Mesothelial cell of epicardium (in vitro differentiated cells): ENCODE measurements at places on chromosomes 5 and 9. TPM values are rescaled to one million over a fixed set of nuclear protein-coding genes. Genes with fewer than 3 reads are reported as not detected.

Gene GAPT
- 1.3 to 2.0 TPM (median 1.6 TPM) in 3 replicates for total RNA-seq

Gene ANKRD20A1
- total RNA-seq = 2.6 to 6.8 TPM (median 6.5 TPM) in 3 replicates

Gene FOXD4L5
- 0.16 to 0.29 TPM (median 0.22 TPM) in 3 replicates for total RNA-seq

Gene SLC25A48
- 0.93 to 1.5 TPM (median 1.2 TPM) in 3 replicates for total RNA-seq

Gene GARIN3
- total RNA-seq = not detected in 3 replicates

Gene LHX3
- total RNA-seq = not detected in 3 replicates

Gene FOXD4
- 0.35 to 0.67 TPM (median 0.38 TPM) in 3 replicates for total RNA-seq

Gene HRCT1
- 0.72 to 1.2 TPM (median 1.0 TPM) in 3 replicates for total RNA-seq

Gene C1QTNF2
- total RNA-seq = 1.3 to 1.8 TPM (median 1.4 TPM) in 3 replicates

Gene THBS4
- 15.6 to 17.3 TPM (median 17.1 TPM) in 3 replicates for total RNA-seq

Gene RELL2
- 3.9 to 4.6 TPM (median 4.6 TPM) in 3 replicates for total RNA-seq

GRCh38 chr5:69156456-69156855 lies 10.5 kb upstream of the CCNB1 start:
- DNase-seq = no peak

- DNase-seq = no peak
Observed at GRCh38 chr5:130279386-130279785, 375.1 kb downstream of the CHSY3 start.

DNA sequence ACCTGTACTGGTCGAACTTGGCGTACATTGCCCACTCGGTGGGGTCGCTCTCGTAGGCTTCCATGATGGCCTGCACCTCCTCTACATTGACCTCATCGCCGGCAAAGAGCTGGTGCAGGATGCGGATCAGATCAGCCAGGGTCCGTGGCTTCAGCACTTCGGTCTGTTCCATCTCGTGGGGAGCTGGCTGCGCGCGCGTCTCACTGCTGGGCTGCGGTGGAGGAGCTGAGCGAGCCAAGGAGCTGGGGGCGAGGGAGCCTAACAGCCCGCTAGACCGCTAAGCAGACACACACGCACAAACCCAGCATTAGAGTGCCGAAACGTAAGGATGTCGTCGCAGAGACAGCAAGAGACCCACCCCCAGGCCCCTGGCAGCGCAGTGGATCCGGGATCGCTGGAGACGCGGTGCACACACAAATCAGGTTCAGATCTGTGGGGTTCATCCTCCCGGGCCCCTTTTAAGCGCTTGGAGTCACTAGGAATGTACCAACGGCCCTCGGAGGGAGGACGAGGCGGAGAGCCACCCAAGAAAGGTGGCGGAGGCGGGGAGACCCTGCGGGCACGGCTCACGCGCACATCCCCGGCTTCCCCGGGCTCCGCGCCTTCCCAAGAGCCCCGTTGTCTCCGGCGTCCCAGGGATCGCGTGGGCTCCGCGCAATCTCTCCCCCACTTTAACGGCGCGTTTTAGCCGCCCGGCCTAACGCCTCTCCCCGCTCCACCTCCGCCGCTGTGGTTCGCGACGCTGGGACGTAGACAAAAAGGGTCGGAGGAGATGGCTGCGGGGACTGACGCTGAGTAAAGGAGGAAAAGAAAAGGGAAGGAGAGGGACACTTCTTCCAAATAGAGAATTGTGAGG lies at the start of gene CDO1:
Gene CDO1 (minus strand): TSS at position 434 of the 856 bp plus-strand sequence. CDS start 262 bp downstream, at position 172.
- peak; percentile 72 for DNase-seq

DNA sequence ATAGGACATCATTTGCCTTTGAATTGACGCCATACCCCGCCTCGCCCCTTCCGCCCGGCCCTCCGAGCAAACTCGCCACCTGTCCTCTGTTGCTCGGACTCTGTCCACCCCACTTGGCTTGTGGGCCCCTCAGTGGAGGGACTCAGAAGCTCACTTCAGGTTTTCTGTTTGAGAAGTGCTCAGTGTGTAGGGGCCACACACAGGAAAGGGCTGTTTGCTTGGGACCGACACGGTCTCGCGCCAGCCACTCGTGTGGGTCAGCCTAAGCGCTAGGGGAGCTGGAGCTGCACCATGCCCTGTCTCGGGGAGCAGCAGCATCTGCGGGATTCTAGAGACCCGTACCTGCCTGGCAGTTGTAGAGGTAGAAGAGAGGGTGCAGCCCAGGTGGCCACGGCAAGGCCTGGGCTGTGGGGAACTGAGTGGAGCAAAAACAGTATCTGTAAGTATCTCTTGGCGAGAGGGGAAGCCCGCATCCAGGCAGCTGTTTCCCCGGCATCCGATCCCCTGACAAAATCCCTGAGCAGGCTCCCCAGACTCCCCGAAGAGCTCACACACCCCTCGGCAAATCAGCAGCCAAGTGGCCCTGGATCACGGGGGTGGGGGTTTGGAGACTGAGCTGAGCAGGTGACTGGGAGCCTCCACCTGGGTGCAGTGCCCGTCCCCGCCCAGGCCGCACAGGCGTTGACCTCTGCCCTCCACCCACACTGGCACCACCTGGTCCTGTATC lies 52.2 kb downstream of the COL5A1 start:
- DNase-seq = no peak

DNA sequence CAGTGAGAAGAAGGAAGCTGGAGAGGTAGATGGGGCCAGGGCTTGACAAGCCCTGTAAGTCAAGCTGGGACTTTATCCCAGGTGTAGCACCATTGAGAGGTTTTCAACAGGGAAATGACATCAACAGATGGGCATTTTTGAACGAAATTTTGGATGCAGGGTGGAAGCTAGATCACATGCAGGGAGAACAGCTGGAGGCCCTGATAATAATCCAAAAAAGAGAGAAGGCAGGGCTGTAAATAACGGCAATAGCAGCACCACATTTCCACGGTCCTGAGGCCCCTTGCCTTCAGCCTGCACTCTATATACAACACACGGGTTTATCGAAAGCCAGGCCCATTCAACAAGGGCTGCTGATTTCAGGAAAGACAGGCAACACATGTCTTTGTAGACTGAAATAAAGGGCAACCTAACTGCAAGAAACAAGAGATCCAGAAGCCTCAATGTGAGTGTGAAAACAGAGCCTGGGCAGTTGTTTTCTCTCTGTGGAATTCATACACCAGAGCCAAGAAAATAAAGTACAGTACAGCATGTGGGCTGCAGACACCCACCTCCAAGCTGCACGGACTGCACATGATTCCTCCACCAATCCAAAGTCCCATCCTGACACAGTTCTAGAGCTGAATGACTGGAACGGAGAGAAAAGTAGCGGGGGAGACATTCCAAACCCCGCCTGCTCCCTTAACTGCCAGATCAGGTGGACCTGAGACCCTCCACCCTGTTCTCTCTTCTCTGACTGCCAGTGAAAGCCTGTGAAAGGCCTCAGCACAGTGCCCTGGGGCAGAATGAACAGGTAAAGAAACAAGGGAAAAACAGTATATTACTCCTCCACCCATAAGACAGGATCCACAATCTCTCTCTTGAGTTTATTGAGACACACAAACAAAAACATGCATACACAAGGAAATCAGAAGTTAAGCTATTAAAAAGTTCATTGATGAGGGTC lies 36.3 kb downstream of the KLHL3 start:
- no peak for DNase-seq

DNA sequence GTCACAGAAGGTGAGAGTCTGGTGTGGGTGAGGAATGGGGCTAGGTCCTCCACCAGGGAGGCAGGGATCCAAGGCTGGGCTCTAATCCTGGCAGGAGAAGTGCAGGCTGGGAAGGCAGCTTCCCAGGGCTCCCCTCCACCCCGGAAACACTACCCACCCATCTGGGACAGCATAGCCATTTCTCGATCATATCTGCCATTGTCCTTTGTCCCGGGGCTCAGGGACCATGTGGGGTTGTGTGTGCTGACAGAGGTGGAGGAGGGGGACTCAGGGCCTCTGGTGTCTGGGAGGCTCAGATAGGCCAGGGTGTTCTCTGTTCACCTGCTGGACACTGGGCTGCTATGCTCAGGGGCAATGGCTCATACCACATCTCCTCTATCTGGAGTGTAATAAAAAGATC lies 32.2 kb upstream of the STRBP start:
- no peak for DNase-seq

- DNase-seq = no peak
Observed at GRCh38 chr5:38660194-38660668, 103.8 kb upstream of the LIFR start.

GRCh38 chr5:98769210-98769958 lies 4.1 kb upstream of the RGMB start:
- no peak for DNase-seq

- peak; percentile 9 for DNase-seq
Observed at GRCh38 chr9:34190996-34191892, 12.4 kb downstream of the UBAP1 start.

- no peak for DNase-seq
Observed at GRCh38 chr5:24539613-24540012, 105.2 kb downstream of the CDH10 start.

DNA sequence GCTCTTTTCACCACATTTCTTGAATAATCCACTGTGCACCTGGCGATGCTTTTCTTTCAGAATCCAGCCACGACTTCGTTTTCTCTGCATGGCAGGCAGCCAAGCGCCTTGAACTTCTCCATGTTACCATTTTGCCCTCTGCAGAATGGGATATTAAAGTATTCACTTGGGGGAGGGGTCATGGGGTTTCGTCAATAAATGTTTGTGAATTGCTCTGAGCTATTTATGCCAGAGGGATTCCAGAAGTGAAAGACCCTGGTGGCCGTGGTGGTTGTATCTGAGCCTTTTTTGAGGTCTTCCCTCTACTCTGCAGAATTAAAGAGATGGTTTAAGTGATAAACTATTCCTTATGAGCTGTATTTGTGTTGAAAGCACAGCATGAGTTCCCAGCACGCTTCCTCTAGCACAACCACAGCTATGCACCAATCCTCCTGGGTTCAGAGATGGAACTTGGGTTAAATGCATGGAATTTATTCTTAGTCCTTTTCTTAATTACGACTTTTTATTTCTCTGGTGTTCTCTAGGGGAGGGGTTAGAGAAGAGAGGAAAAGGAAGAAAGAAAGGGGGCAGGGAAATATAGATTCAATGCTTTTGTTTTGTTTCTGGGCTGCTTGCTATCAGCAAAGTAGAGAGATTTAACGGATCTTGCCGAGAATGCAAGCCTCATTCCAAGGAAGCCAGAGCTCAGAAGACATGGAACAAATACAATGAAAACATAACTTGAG lies 478.2 kb upstream of the TNC start:
- DNase-seq = no peak

GRCh38 chr9:92564982-92565381 lies 29.2 kb upstream of the ECM2 start:
- DNase-seq = no peak

- DNase-seq = peak; percentile 80
Observed at GRCh38 chr9:132507670-132508469, 74.5 kb upstream of the BARHL1 start.

DNA sequence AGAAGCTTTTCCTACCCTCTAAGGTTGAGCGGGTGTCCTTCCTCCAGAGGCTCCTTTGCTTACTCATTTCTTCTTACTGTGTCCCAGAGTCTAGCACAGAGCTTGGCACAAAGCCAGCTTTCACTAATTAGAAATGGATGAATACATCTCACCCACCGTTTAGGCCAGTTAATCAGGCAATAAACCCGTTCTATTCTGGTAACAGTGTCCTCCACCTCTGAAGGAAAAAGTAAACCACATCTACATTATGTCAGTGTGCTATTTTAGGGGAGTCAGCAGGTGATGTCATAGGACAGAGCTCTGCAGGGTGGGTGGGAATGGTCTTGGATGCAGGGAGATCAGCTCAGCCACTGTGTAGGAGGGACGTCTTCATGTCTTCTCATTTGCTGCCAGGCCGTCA lies 109.2 kb downstream of the OSTF1 start:
- no peak for DNase-seq

DNA sequence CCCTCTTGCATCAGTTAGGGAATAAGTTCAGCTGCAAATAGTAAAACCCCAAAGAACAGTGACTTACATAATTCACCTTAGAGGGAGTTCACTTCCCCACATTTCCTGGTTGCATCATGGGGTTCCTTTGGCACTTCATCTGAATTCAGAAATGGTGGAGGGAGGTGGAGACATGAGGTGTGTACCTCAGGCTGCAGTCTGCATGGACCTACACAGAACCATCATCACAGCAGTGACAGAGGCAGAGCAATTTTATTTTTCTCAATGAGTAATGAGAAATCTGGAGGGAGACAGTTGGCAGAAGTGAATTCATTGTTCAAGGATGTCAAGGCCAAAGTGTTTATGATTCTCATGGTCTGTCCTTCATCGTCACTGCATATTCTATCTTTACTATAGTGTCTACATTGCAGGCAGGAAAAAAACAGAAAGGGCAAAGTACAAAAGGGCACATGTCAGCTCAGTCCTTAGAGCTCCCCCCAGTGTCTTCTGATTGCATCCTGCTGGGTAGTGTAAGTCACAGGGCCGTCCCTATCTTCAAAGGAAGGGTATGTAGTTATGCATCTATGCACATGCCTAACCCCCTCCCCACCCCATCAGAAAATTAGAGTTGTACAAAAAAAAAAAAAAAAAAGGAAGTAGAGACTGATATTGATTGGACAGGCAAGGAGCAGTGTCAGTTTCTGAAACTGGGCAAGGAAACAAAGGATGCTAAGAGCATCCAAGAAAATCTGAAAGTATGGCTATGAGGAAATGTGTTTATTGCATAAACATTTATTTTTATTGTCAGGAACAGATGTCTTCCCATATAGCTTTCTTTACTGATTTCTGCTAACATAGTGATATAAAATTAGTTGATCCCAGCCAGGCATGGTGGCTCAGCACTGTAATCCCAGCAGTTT lies 132.7 kb upstream of the APC start:
- DNase-seq = no peak

GRCh38 chr5:17897776-17898175 lies 263.5 kb downstream of the TAF11L14 start:
- no peak for DNase-seq

GRCh38 chr5:120446901-120447300 lies 17.2 kb upstream of the PRR16 start:
- DNase-seq = no peak

DNA sequence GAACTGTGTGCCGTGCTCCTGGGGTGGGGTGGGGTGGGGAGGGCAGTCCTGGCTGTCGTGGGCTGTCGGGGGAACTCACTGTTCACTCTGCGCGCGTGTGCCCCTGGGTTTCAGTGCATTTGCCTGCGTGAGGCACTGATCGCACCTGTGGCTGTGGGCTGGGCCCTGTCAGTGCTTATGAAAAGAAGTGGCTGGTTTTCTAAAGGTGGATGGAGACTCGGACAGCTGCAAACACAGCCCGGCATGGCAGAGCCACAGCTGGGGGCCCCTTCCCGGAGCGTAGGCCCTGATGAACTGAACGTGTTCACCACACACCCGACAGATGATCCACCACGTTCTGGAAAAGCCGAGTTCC lies 42.7 kb downstream of the NKD2 start:
- no peak for DNase-seq
